Suprapubic skin (tissue), 4 donors: ENCODE measurements at places on chromosomes 16 and 17. TPM values are rescaled to one million over a fixed set of nuclear protein-coding genes. Genes with fewer than 3 reads are reported as not detected.

OTOP2 gene
- total RNA-seq: 0.49 TPM

DNAAF8 gene
- 1.7 TPM for total RNA-seq

PRSS21 gene
- total RNA-seq: 7.6 TPM

HCFC1R1 gene
- 65.4 TPM for total RNA-seq

KRTAP2-3 gene
- total RNA-seq: 0.64 TPM

ELMO3 gene
- total RNA-seq: 57.0 TPM

RNF222 gene
- total RNA-seq: 12.0 TPM

CCL14 gene
- 22.9 TPM for total RNA-seq

KCNJ12 gene
- total RNA-seq: 5.7 TPM

TEX14 gene
- total RNA-seq: 0.32 TPM

HAS3 gene
- total RNA-seq: 4.4 TPM

TBX6 gene
- 2.7 TPM for total RNA-seq

NKD1 gene
- 2.8 TPM for total RNA-seq

ITGAD gene
- total RNA-seq: not detected

MT1H gene
- total RNA-seq: 3.9 TPM

SLC7A5 gene
- 47.6 TPM for total RNA-seq

FAM171A2 gene
- 1.3 TPM for total RNA-seq

GLTPD2 gene
- total RNA-seq: 0.80 TPM
